Activated naive CD8-positive, alpha-beta T cell treated with anti-CD3 and anti-CD28 coated beads for 36 hours (primary cell): ENCODE measurements at places on chromosomes 13 and 19. TPM values are rescaled to one million over a fixed set of nuclear protein-coding genes. Genes with fewer than 3 reads are reported as not detected.
A peak's percentile ranks its signal among the peaks of the same experiment; 100 is the strongest.

The PLVAP gene
- total RNA-seq = not detected

DNA sequence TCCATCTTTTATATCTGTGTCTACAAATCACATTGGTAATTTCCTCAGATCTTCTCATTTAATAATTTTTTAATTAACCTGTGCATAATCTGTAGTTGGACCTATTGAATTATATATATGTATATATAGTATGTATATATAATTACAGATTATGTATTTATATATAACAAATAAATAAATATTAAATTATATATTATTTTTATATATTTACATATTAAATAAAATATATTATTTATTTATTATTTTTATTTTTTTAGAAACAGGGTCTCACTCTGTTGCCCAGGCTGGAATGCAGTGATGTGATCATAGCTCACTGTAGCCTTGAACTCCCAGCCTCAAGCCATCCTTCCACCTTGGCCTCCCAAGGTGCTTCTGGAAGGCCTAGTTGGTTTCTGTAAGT is 197.9 kb downstream of the FGF9 start:
- no peak for DNase-seq

GRCh38 chr19:11288349-11288748 is 7.6 kb upstream of the TSPAN16 start:
- no peak for DNase-seq

GRCh38 chr13:95083758-95084157 is 217.5 kb downstream of the ABCC4 start:
- DNase-seq = no peak

The ADGRE3 gene
- total RNA-seq = not detected

DNA sequence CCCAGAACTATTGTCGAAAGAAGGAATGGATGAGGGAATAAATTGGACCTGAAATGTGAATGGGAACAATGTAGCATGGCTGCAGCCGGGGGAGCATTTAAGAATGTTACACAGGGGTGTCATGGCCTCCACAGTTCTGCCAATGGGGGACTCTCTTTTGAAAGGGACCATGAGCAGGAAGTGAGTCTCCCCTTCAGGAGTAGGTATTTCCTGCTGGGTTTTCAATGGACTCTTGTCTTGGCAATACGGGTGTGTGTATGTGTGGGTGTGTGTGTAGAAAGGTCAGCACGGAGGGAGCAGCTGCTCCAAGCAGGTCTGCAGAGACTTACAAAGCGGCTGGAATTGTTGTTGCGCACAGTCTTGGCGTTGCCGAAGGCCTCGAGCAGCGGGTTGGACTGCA is 24.4 kb downstream of the MYO1F start:
- peak; percentile 32 for DNase-seq

DNA sequence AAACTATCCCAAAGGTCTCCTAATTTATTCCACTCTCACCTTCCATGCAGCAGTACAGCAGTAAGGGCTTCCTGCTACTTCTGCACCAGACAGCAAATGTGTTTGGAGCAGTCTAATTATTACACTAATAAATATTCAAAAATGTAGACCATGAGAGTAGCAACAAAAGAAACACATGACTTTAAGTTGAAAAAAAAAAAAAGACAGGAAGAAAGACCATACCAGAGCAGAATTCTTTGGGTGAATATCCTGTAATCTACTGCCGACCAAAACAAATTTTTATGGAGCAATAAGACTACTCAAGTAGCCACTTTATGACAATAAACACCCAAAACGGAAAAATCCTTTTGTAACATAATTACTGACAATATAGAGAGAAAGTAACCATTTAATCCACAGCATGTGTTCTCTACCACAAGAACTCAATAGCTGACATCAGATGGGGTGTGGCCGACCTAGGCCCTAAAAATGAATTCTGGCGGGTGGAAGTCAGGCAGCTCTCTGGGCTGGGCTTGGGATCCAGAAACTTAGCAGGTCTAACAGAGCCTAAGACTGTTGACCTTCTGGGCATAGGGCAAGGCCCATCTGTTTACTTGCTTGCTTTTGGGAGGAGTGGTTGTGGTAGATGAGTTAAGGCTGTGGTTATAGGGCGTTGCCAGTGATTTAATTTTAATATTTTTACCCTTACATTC is 4.6 kb downstream of the KLF12 start:
- no peak for DNase-seq

The MPHOSPH8 gene
- total RNA-seq = 31.3 TPM

DNA sequence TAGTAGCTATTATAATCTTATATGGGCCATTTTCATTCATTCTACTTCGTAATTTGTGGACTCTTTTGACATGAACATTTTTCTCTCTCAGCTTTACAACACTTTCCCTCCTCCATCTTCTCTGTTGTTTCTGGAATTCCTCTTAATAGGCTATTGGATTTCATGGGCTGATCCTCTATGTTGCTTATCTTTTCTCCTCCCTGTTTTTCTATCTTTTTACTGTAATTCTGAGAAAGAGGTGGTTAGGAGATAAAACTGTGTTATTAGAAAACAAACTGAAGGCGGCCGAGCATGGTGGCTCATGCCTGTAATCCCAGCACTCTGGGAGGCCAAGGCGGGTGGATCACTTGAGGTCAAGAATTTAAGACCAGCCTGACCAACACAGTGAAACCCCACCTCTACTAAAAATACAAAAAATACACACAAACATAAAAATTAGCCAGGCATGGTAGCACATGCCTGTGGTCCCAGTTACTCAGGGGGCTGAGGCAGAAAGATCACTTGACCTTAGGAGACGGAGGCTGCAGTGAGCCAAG is 188.1 kb downstream of the UGGT2 start:
- DNase-seq = no peak

GRCh38 chr13:99464441-99464949 is 36.8 kb upstream of the TM9SF2 start:
- DNase-seq = no peak

The SIAH3 gene
- 0.30 TPM for total RNA-seq

DNA sequence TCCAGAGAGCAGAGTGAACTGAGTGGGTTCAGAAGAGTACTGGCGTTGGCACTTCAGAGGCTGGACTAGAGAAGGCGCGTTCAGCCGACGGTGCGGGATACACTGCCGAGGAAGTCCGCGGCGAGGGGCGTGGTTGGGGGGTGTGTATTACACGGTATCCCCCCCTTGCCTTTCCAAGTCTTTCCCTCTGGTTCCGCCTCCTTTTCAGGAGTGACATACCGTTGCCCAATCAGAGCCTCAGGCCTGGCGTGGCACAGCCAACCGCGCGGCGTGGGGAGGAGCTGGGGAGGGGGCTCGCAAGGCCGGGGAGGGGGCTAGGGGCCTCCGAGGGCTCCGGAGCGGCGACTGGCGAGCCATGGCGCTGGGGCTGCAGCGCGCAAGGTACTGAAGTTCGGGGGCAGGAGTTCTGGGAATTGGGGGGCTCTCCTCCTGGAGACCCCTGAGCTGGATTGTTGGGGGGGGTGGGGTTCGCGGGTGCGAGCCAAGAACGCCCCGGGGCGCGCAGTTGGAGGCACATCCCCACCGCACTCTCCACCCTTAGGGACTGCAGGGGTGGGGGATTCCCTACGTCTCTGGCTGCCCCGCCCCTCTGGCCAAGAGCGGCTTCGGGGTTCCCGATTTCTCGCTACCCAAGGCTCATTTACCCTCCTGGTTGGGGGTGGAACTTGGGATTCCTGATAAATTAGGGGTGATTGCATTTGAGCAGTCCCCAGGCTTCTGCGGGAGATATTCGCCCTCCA is at the start of gene HIF3A:
TSS of gene HIF3A (plus strand) at position 321 of the 740 bp plus-strand sequence. CDS start at position 356, 35 bp downstream.
- DNase-seq = peak; percentile 14

- DNase-seq = peak; percentile 54
These were observed at the start of gene PPP1R13L for GRCh38 chr19:45404557-45405434. PPP1R13L (minus strand) TSS chr19:45405069; CDS start chr19:45398318, 6,751 bp downstream.

- DNase-seq = no peak
These were observed 374.6 kb upstream of the ARGLU1 start for GRCh38 chr13:106942563-106942962.
